ENCODE measurements at places on chromosomes 4 and X.

DNA sequence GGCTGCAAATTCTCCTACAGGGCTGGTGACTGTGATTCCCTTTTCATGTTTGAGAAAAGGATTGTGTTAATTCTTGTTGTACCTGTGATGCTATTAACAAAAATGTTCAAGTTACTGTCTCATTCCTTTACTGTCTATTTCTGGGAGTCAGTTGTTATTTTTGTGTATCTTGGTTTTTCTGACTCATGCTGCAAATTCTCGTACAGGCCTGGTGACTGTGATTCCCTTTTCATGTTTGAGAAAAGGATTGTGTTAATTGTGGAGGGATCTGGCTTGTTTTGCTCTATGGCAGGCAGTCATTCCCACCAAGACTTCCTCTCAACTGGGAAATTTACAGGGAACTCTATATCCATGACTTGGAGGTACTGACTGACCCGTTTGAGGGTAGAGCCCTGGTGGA is 693.4 kb upstream of the INTU start:
- DNase-seq = no peak

DNA sequence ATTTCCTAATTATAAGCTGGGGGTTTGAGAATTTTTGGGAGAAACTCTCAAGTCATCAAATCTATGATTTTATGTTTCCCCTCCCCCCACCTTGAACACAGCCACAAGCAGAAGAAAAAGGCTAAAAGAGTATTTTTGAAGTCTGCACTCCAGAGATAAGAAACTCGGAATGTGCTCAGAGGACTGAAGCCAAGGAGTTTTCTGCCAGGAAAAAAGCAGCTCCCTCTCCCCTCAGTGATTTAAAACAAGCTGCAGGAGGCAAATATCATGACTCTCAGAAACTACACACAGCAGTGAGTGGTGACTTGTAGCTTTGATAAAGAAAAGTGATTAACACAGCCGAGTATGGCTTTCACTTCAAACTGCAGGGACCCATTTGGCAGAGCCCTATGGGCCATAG is 800.2 kb upstream of the FTHL17 start:
- no peak for DNase-seq

- no peak for DNase-seq
Observed at GRCh38 chr4:52760256-52760655, 9.0 kb upstream of the ERVMER34-1 start.

DNA sequence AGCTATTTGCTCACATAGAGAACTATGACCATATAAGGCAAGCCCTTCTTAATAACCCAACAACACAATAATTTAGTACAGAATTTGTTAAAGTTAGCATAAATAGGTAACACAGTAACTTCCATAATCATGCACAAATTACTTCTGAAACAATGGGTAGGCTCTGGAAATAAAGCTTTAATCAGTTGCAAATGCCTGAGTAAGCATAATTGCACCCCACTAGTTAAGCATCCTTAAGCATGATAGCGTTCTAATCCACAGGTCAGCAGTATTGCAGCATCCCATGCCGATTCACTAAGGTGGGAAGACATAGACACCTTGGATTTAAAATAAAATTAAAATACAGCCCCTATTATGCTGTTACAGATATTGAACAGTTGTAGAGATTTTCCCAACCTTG is 161.7 kb downstream of the DHX15 start:
- DNase-seq = no peak

DNA sequence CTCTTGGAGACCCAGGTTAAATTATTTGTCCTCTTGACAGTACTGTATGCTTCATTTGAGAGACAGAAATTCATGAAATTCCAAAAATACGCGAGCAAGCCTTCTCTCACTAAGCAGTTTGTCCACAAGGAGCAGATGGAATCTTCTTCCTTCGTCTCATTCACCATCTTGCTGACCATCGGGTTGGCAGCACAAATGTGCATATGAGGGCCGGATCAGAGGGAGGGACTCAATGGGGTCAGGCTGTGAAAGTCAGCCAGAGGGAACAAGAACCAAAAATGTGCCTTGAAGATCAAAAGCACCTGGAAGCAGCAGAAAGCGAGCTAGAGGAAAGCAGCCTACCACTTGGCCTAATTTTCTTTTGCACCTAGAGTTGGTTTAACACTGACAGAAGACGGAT is 16.4 kb downstream of the NHSL2 start:
- DNase-seq = no peak
